ENCODE measurements at places on chromosomes 2 and 18.

GRCh38 chr2:231926761-231927565 lies 767 bp upstream of the NPPC start:
- no peak for DNase-seq

- DNase-seq = no peak
Observed at GRCh38 chr18:69626171-69626570, 225.5 kb downstream of the DOK6 start.

DNA sequence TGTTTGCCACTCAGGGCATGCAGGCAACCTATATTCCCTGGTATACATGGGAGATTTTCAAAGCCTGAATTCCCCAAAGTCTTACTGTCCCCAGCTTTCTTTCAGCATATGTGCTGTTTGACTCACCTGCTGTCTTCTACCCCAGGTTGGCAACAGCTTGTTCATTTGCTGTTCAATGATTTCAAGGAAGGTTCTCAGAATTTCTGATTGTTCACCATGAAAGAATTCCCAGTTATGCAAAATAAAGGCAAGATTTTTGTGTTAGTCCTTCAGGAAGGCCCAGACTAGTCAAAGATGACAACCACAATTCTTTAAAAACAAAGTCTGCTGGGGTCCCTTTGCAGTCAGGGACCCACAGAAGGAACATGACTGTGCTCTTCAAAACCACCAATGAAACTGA lies 1057.8 kb upstream of the CDH2 start:
- DNase-seq = no peak

- DNase-seq = no peak
Observed at GRCh38 chr2:43376523-43377198, 150.3 kb upstream of the ZFP36L2 start.

DNA sequence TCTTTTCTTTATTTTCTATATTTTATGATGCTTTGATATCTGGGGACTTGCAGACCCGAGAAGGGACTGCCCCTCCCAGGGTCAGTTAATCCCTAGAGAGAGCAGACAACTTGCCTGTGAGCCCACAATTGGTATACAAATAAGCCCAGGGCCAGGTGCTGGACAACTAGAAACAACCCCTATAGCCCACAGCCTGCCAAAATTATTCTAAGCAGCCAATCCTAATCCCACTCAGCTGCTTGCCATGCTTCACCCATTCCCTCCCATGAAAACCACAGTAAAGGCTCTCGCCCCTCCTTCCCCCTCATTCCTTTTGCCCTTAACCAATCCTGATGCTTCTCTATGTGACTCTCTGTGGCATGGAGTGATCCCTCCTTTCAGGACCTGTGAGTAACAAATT lies 380.7 kb downstream of the RBM43 start:
- no peak for DNase-seq

DNA sequence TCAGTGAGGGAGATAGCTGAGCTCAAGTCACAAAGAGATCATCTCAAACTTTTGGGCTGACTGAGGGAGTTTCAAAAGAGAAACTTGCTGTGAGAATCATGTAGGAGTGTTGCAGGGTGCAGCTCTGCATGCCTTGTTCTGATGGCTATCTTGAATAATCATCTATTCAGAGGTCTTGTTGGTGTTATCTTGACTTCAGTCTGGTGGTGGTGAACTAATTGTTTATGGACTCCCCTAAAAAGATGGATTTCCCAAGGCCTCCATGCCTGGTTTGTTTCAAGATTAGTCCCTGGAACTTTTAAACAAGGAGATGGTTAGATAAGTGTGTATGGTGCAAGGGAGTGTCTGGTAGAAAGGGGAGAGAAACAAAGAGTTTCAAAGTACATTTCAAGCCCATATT lies 29.8 kb downstream of the SLC39A6 start:
- DNase-seq = no peak
